ENCODE measurements at places on chromosomes 4 and X. TPM values are rescaled to one million over a fixed set of nuclear protein-coding genes. Genes with fewer than 3 reads are reported as not detected.

DNA sequence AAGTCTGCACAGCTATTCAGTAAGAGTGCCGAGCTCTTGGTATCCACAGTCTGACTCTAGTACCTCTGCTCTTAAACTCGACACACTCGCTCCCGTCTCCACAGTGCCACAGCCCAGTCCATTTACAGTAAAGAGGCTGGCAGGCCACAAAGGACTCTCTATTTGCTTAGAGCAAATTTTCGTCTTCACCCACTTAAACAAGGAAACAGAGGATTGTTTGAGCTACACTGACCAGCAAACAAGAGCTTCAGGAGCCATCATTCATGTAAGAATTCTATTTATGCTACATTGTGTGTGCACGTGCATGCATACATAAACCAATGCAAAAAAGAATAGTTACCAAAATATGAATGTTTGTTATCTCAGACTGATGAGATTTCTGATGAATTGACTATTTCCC, 290.2 kb downstream of the USP46 start:
- DNase-seq = no peak

- DNase-seq = no peak
Observed at GRCh38 chr4:110484029-110484428, 8.1 kb downstream of the ENPEP start.

Gene IQCM
- total RNA-seq = not detected

Gene HSFX4
- total RNA-seq = not detected

Gene STBD1
- 26.9 TPM for total RNA-seq

Gene SHISA3
- 5.4 TPM for total RNA-seq

Gene TMEM47
- 32.1 TPM for total RNA-seq

Gene HHIP
- not detected for total RNA-seq

Gene KDR
- total RNA-seq = 21.2 TPM

Gene PRKG2
- total RNA-seq = 0.17 TPM

Gene CRLF2
- total RNA-seq = not detected

Gene ITGB1BP2
- total RNA-seq = 88.6 TPM
